ENCODE measurements at places on chromosomes 5 and 9. TPM values are rescaled to one million over a fixed set of nuclear protein-coding genes. Genes with fewer than 3 reads are reported as not detected.

- no peak for DNase-seq
These were observed 127.2 kb downstream of the DOCK8 start for GRCh38 chr9:341634-342421.

GRCh38 chr5:55636177-55636576, 75.9 kb downstream of the SLC38A9 start:
- DNase-seq: no peak

DNA sequence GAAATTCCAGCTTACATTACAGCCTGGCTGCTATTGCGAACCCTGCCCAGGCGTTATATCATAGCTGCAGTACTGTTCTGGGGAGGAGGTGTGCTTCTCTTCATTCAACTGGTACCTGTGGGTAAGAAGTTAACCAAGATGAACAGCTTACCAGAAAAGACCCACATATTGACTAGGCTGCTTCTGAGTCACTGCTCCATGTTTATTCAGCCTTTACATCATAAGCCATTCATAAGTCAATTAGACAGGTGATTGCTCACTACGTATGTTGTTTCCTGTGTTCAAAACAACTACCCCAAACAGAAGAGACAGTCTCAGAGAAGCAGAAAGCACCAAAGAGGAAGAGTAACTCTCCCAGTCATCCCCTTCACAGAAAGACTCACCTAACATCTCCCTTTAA, 34.7 kb upstream of the SLC22A5 start:
- DNase-seq: no peak

DNA sequence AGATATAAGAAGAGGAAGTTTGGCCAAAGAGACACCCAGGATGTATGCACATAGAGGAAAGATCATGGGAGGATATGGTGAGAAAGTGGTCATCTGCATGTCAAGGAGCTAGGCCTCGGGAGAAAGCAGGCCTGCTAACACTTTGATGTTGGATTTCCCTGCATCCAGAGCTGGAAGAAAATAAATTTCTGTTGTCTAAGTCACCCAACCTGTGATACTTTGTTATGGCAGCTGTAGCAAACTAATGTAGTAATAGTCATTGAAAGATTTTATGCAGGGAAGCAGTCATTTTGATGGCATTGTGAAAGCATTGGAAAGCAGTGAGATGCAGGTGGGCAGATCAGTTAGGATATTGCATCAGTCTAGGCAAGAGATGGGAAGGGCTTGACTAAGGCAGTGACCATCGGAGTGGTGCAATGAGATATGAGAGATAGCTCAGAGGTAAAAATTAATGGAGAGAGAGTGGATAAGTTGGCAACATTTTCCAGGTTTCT, 24.5 kb upstream of the FOCAD start:
- no peak for DNase-seq

GRCh38 chr5:96609369-96609768, 52.8 kb upstream of the CAST start:
- no peak for DNase-seq

GRCh38 chr9:73114958-73115357, 36.7 kb upstream of the ANXA1 start:
- no peak for DNase-seq

GRCh38 chr5:160363211-160363610, 7.2 kb downstream of the C1QTNF2 start:
- DNase-seq: no peak

GRCh38 chr5:77319117-77319804, 108.8 kb downstream of the PDE8B start:
- DNase-seq: no peak

DNA sequence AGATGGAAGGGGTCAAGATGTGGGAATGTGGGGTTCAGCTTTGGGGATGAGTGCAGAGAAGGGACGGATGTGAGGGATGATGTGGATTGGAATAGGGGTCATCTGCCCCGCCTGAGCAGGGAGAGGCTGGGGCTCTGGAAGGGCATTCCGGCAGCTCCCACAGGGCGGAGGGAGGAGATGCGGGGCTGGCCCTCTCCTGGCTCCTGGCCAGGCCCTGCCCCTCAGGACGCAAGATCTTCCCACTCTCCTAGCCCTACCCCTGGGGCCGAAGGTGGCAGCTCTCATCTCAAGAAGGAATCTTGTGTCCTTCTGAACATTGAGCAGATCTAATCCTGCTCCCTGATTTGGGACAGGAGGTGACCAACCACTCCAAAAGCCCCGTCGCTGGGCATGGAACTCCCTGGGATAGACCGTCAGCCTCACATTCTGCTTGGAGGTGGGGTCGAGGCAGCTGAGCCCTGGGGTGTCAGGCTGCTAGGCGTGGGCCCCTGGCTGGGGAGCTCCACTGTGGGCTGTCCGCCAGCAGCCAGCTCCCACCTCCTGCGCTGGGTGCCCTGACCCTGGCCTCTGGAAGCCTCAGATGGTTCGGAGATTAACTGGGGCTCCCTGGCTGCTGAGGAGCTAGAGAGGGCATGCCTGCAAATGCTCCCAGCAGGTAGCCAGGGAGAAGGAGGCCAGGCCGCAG, 125.2 kb downstream of the ZNF354C start:
- DNase-seq: no peak

- peak; percentile 6 for DNase-seq
These were observed 170.5 kb downstream of the ARHGEF28 start for GRCh38 chr5:73796164-73797131.

DNA sequence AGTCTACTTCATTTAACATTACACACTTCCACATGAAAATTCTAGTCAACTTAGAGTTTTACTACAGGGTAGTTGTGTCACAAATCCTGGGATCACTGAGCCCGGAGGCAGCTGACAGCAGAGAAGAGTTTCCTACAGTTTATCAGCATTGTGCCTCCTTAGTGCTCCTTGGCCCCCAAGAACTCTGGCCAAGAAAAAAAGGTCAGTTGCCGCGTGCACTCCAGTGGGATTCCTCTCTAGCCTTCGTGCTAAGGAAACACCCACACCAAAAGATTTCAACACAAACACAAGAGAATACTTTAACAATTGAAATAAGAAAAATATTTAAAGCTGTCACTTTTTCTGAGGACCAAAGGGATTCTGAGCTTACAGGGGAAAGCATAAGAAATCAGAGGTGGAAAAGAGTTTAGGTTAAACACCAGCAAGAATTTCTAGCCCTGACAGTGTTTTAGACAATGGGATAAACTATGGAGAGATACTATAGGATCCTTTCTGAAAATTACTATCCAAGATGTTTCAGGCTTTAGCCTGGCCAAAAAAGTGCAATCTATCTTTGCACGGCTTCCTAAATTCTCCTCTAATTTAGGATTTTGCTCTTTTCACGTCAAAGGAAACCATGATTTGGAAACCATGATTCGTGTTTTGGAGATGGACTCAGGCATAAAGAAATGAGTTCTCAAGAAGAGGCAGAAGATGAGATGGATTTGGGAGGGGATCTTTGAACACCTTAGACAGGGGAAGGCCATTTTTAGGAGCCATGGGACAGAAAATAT, 606.8 kb downstream of the RAB3C start:
- DNase-seq: no peak

Gene SERINC5
- 59.8 TPM for total RNA-seq

Gene COX7C
- total RNA-seq: 506 TPM

Gene MARCOL
- not detected for total RNA-seq

Gene PCDHA8
- total RNA-seq: 4.3 TPM

Gene NMUR2
- 0.72 TPM for total RNA-seq

Gene IL5
- total RNA-seq: not detected

Gene SEMA6A
- total RNA-seq: 78.2 TPM

Measured in dorsolateral prefrontal cortex (tissue), 122 donors.